ENCODE measurements at places on chromosomes 16 and 17. TPM values are rescaled to one million over a fixed set of nuclear protein-coding genes. Genes with fewer than 3 reads are reported as not detected.
A peak's percentile ranks its signal among the peaks of the same experiment; 100 is the strongest.

DNA sequence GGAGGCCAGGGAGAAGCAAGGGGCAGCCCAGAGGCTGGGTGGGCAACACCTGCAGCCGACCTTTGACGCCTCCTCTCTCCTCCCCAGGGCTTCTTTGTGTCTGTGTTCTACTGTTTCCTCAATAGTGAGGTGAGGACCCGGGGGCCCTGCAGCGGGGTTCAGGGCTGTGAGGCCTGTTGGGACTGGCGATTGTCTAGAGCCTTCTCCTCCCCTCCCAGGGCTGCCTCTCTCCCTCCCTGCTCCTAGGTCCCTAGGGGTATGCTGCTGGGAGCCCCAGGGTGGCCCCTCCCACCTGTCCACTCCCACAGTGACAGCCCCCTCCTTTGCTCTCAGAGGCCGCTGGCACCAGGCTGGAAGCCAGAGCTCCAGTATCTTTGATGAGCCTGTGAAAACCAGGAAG lies 10.8 kb upstream of the SPPL2C start:
- no peak for DNase-seq

DNA sequence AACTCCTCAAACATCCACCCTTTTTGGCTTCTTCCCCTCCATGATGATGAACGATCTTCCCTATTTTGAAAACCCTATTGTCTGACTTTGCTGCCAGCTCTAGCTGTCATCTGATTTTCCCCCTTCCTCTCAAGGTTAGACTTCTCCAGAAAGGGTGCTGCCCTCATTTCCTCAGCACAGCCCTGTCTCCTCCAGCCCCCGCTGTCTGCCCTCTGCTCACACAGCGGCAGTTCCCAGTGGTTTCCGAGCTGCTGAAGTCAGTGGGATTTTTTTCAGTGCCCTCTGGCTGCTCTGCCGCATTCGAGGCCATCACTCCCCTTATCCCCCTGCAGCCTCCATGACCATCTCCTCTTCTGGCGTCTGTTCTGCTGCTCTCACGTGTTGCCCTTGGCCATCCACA lies 26.6 kb upstream of the C17orf107 start:
- DNase-seq: peak; percentile 61

DNA sequence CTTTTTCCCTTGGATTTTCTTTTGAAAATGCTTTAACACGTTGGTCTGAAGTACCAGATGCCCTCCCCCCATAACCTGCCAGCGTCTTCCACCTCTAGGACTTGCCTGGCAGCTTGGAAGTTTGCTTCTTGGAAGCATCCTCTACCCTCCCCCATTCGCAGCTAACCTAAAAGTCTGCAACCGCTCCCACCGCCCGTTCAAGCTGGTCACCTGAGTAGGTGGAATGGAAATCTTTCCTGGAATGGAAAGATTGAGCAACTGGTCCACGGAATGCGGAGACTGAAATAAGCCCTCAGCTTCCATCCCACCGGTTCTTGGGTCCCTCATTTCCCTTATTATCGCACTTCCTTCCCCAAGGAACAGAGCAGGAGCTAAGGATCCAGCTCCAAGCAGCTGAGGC lies 31.4 kb downstream of the HS3ST3B1 start:
- peak; percentile 27 for DNase-seq

DNA sequence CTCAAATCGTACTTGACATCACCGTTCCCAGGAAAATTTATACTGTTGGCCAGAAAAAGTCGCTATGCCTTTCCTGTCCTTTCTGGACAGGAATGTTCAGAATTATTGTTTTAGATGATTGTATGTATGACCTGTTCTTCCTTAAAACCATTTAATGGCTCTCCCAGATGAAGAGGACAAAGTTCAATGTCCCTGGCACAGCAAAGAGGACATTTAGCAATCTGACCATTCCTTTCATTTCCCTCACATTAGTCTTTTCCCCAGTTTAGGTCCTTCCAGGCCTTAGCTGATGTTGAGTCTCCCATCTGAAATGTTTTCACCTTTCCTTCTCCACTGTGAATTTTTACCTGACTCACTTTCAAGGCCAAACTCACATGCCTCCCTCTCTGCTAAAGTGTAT lies 938.9 kb downstream of the CDH11 start:
- no peak for DNase-seq

DNA sequence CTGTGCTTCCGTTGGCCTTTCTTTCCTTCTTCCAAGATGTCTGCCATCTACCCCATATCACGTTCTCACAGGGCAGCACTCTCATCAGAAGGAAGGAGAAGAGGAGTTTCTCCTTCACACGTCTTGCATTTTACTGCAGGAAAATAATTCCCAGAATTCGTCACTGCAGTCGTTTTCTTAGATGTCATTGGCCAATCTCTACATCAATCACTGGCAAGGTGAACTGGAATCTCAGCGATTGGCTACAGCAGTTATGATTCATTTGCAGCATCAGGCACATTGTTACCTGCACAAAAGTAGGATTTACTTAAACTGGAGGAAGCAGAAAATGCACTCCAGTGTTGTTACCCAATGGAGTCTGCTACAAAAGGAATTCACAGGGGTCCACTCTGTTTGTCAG lies 277.2 kb upstream of the RBFOX1 start:
- DNase-seq: no peak

DNA sequence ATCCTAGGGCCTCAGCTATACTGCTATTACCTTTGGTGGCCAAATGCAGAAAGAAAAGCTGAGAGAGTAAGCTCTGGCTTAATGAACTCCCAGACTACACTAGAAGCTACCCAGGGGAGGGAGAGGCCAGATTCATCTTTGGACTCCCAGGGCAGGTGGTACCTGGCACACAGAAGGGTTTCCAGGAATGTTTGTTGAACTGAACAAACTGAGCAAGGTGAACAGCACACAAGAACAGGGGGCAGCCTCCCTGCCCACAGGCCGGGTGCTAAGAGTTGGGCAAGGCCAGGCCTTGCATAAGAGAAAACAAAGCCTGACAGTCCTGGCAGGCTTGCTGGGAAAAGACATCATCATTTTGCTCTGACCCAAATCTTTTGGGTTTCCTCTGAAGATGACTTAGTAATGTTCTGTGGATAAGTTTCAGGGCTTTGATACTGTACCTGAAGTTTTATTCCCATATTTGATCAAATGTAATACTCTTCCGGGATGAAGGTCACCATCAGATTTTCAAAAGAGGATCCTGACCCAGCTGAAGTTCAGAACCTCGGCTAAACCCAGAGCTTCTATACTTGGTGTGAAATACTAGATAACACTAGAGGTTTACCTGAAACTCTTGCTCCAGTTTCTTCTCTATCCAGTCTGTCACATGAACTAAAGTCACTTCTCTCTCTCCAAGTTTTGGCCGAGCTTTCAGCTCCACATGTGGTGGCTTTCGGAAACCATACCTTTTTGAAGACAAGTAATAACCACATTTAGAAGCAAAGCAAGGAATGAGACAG lies 20.5 kb upstream of the ERN1 start:
- no peak for DNase-seq

GRCh38 chr17:7916808-7917207 lies 719 bp upstream of the RNF227 start:
- DNase-seq: no peak

DNA sequence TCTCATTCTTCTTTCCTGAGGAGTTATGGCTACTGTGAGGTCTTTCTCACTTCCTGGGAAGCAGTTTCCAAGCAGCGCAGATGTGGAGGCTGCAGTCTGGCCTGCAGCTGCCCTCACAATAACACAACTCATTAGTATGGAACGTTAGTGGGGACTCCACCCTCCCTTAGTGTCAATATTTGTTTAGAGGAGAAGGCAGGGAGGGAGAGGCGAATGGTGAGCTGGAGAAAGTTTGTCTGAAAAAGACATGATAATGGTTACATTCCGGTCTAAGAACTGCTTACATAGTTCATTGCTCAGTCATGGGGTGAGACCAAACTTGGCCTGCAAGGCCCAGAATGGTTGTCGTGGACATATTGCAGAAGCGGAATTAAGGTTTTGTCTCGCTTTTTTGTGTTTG lies 170.2 kb downstream of the HS3ST3B1 start:
- no peak for DNase-seq

DNA sequence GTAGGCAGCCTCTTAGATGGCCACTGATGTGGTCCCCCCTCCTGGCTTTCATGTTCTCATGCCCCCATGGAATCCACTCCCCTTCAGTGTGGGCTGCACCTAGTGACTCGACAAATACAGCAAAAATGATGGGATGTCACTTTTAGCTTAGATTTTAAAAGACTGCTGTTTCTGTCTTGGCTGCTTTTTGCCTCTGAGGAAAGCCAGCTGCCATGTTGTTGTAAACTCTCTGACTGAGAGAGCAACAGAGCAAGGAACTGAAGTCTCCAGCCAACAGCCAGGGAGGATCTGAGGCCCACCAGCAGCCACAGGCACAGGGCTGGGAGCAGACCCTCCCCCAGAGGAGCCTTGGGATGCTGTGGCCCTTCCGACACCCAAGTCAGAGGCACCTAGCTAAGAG lies 60.6 kb upstream of the MARCHF10 start:
- no peak for DNase-seq

- DNase-seq: no peak
These were observed 260.4 kb upstream of the TBX2 start for GRCh38 chr17:61139219-61139618.

GRCh38 chr17:67411397-67411796 lies 34.3 kb downstream of the PITPNC1 start:
- no peak for DNase-seq

- no peak for DNase-seq
These were observed 618 bp downstream of the RUSF1 start for GRCh38 chr16:31507617-31507928.

DNA sequence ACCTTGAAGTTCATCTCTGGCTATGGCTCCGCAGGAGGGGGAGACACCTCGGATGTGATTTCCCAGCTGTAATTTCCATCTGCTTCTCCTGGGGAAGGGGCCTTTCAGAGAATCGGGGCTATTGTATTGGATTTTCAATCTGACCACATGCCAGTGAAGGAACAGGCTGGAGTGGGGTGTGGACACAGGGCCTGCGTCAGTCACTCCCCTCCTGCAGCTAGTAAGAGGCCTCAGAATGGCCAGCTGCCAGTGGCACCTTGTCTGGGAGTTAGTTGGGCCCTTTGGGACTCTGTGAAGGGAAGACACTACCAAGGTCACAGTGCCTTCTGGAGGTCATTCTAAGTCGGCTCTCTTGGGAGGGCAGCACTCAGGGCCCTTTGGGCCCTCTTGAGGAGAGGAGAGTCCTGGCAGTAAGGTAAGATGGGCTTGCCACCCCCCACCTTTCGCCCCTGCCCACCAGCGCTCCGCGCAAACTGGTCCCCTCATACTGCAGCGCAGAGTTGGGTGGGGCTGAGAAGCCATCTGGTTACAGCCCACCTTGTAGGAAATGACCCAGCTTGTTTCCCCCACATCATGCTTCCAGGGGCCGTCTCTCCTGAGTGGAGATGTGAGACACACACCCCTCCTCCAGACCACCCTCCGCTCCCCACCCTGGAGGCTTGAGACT lies 5.4 kb downstream of the NXPH3 start:
- DNase-seq: peak; percentile 61

DNA sequence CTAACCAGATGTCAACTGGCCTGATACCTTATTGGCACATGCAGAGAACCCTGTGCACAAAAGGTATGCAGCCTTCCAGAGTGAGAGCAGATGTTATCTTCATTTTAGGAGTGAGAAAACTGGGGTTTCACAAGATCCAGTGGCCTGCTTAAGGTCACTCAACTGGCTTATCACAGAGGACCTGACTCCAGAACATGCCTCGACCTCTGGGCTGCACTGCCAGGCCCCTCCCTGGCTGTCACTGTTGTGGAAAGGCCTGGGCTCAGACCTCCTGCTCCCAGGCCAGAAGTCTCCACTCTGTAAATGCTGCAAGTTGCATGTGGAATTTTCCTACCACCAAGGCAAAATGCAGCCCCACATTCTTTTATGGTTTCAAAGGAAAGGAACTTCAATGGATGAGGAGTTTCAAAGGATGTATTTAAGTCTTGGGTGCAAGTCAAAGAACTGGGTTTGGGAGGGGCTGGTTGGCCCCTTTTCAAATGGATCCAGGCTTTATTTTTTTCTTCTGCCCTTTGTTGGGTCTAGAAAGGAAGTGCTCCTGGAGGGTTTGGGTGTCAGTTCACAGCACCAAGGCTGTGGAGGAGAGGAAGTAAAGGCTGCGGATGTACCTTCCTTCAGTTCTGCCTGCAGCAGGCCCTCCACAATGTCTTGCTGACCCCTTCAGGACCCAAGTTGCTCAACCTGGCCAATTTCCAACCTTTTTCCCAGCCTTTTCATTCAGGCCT lies 30.4 kb upstream of the SMPD3 start:
- DNase-seq: no peak

DNA sequence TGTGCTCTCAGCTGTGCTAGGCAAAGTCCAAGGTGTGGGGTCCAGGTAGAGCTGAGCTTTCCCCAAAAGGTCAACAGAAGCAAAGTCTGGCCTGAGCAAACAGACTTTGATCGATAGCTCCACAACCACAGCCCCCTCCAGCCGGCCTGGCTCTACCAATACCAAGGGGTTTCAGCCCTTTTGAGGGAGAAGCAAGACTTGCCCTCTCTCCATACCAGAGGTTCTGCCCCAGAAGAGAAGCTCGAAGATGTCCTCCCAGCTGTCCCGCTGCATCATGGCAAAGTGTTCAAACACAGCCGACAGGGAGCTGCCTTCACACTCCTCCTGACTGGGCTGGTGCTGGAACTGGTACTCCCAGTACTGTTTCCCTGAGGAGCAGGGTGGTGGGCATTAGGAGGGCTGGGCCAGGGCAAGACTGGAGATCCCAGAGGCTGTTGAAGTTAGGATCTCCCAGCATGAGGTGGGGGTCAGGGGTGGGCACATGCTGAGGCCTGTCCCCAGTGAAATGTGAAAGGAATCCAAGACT lies 1.7 kb downstream of the VTN start:
- no peak for DNase-seq

- DNase-seq: no peak
These were observed 83.5 kb upstream of the TNRC6A start for GRCh38 chr16:24645739-24646645.

GRCh38 chr17:78107457-78107856 lies 21.1 kb downstream of the TMC6 start:
- peak; percentile 34 for DNase-seq

- no peak for DNase-seq
These were observed 1.1 kb upstream of the EMP2 start for GRCh38 chr16:10581507-10581906.

DNA sequence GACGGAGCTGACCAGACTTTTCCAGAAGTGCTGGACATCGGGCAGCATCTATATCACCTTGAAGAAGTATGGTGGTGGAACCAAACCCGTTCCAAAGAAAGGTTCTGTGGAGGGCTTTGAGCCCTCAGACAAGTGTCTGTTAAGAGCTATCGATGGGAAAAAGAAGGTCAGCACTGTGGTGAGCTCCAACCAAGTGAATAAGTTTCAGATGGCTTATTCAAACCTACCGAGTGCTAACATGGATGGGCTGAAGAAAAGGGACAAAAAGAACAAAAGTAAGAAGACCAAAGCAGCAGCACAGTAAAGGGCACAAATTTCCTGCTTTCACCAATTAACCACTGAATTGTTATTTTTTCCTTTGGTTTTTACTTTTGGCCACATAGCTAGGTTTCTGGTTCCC lies 6.9 kb downstream of the KAT7 start:
- no peak for DNase-seq

Gene IL17C
- 0.14 TPM for total RNA-seq

Gene PMP22
- 5.5 TPM for total RNA-seq

Gene TMEM114
- total RNA-seq: not detected
